ENCODE measurements at places on chromosomes 2 and 18.

- DNase-seq: no peak
Measured at GRCh38 chr2:16438613-16439321, 226.9 kb downstream of the CYRIA start.

GRCh38 chr18:5979971-5980457 is 84.7 kb upstream of the TMEM200C start:
- no peak for DNase-seq

GRCh38 chr2:60466161-60466702 is 87.2 kb downstream of the BCL11A start:
- no peak for DNase-seq

- peak; percentile 55 for DNase-seq
Measured at GRCh38 chr2:43341959-43342757, 115.8 kb upstream of the ZFP36L2 start.

DNA sequence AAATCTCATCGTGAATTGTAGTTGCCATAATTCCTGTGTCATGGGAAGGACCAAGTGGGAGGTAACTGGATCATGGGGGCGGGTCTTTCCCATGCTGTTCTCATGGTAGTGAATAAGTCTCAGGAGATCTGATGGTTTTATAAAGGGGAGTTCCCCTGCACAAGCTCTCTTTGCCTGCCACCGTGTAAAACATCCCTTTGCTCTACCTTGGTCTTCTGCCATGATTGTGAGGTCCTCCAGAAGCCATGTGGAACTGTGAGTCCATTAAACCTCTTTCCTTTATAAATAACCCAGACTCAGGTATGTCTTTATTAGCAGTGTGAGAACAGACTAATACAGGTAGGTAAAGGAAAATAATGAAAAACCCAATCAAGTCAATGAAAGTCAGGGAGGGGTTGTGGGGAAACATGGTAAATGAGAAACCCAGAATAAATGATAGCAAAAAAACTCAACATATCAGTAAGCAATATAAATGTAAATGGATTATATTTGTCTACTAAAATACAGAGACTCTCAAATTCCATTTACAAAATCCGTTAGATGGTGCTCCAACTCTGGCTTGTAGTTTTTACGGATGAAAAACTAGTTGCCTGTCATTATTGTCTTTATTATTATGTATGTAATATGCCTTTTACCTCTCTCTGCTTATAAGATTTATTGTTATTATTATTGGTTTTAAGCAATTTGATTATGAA is 98.9 kb upstream of the NDUFV2 start:
- no peak for DNase-seq

DNA sequence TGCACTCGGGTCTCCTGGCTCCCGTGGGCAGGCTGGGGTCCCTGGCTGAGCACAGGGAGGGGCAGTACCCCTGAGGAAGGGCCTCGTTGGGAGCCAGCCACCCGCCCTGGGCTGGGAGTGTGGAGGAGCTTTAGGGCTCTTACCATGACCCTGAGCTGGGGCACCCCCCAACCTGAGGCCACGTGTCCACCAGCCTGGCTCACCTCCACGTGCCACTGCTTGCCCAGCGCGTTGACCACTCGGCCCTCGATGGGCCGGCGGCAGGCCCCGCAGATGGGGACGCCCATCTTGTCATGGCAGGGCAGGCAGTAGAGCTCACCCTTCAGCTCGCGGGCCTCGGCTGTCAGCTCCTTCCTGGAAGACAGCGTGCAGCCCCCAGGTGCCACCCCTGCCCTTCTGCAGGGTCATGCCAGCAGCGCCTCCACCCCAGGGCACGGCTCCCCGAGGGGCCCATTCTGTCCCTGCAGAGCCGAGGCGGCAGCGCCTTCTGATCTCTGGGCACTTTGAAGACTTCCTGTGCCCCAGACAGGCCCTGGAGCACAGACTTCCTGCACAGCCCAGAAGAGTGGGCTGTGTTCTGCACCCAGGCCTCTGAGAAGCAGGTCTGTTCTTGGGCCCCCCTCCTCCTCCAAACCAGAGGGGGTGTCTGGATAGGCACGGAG is 4.0 kb upstream of the GPR17 start:
- no peak for DNase-seq

GRCh38 chr2:234204480-234204879 is 154.0 kb downstream of the SPP2 start:
- peak; percentile 87 for DNase-seq

DNA sequence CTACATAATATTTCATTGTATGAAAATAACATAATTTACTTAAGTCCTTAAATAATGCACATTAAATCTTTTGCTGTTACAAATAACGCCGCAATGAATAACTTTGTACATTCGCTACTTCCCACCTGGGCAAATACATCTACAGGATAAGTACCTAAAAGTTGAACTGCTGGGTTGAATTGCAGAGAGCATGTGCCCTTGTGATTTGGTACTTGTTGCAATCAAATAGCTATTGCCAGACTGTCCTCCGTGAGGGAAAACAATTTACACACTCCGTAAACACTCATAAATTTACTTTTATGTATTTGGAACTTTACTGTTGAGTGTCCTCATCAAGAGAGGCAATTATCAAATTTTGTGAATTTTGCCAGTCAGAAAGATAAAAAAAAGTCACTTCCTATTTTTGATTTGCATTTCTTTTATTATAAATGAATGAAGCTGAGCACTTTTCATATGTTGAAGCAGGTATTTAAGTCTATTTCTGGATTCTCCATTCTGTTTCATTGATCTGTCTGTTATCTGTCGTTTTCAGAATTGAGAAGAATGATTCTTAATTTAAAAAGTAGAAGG is 140.8 kb upstream of the SERTAD2 start:
- no peak for DNase-seq

DNA sequence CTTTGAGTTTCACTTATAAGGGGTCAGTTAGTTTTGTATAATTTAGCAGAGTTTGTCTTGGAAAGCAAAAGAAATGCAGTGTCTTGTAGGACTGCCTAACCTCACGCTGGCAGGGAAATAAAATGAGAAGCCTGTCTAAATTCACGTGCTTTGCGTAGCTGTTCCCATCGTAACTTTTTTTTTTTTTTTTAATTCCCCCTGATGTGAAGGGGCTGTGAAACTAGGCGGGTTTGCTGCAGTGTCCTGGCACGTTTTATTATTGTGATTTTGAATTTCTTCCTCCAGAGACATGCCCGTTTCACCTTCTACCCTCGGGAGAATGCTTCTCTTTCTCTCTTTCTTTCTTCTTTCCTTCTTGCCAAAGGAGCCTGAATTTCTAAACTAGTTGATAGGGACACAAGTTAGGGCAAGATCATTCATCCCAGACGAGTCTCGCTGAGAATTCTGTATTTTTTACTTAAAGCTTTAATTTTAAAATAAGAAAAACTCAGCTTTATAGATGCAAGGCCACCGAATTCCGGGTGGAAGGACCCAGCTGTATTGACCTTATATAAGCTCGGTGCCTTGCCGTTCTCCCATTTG is 2.3 kb downstream of the MEIS1 start:
- DNase-seq: no peak

GRCh38 chr18:9428301-9428706 is 47.0 kb upstream of the RALBP1 start:
- no peak for DNase-seq

DNA sequence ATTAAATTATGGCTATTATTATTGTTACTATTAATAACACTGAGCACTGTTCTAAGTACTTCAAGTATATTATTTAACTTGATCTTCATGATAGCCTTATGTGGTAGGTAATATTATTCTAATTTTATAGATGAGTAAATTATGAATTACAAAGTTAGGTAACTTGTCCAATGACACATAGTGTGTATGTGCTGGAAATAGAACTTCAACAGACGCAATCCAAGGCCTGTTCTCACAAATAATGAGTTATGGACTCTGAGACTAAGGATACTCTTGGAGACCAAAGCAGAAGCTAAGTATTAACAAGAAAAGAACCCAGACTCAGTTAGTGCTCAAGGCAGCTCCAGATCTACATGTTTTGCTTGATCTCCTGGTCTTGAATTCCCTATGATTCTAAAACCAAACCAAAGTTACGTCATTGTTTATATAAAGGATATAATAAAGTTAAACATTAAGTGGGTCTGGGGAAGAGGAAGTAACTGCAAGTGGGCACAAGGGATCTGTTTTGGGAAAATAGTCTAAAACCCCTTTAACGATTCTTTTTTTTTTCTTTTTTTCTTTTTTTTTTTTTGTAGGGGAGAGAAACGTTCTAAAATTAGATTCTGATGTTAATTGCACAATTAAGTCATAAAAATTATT is 211.3 kb downstream of the ERBB4 start:
- DNase-seq: peak; percentile 65

DNA sequence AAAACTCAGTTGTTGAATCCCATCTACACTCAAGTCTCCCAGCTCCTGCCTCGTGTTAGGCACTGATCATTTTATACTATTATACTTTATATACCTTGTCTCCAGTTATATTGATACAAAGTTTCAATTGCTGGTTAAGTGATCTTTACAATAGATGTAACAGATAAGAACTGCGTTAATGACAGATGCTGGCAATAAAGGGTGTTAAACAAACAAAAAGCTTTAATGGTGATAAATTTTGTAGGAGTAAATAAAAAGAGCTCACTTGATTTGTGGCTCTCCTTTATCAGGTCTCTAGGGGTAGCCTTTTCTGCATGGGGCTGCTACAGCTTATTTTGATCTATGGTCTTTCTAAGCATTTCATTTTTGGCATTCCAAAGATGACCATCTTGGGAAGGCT is 106.9 kb upstream of the GAREM1 start:
- DNase-seq: no peak

- no peak for DNase-seq
Measured at GRCh38 chr18:12765586-12765985, 62.7 kb downstream of the PSMG2 start.

DNA sequence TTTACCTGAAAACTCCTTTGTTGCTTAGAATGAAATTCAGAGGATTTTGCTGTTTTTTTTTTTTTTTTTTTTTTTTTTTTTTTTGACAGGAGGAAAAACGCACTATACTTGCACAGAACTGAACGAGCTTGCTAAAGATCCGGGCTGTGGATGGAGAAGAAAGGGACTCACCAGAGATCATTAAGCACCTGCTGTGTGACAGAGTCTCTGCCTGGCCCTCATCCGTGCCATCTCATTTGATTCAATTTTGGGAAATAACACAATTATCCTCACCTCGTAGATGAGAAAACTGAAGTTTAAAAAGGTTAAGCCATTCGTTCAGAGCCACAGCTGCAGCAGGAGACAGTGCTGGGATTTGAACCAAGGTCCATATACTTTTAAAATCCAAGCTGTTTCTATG is 775.4 kb upstream of the ID2 start:
- no peak for DNase-seq

- DNase-seq: no peak
Measured at GRCh38 chr18:59068276-59069071, 71.2 kb upstream of the SEC11C start.

DNA sequence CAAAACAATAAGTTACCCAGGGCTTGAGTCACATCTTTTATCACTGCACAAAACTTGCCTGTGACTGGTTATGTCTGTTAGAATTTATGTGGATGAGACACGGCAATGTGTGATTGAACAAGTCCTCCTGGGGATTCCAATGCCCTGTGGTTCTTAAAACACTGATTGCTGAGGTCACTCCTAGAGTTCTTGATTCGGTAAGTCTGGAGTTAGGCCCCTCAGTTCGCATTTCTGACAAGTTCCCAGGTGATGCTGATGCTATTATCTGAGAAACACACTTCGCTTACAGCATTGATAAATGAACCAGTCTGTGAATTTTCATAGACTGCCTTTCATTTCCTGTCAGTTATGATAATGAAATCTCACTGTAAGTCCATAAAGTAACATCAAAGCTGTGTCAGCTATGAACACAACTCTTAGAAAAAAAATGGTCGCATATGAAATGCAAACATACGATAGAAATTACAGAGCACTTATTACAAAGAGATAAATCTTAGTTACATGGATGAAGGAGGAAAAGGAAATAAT is 214.0 kb downstream of the DLGAP1 start:
- DNase-seq: no peak

DNA sequence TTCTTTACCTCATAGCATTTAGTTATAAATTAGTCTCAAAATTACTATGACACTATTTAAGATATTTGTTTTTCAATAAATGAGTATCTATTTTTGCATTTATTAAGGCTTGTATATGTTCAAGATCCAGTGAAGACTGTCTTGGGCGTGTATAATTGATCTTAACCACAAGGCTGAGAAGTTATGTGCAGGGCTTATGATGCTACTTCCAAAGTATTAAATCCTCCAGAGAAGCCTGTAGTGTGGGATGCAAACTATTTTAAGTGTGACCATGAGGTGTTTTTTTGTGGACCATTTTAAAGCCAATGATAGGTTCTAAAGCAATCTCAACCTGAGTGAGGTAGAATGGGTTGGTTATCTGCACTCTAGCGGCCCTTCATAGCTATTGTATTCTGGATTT is 219.9 kb downstream of the ZNF407 start:
- DNase-seq: no peak

- DNase-seq: peak; percentile 85
Measured at GRCh38 chr2:109351164-109351756, 222.3 kb downstream of the SH3RF3 start.

- DNase-seq: peak; percentile 29
Measured at GRCh38 chr18:13611601-13612195, 114.7 kb downstream of the FAM210A start.

DNA sequence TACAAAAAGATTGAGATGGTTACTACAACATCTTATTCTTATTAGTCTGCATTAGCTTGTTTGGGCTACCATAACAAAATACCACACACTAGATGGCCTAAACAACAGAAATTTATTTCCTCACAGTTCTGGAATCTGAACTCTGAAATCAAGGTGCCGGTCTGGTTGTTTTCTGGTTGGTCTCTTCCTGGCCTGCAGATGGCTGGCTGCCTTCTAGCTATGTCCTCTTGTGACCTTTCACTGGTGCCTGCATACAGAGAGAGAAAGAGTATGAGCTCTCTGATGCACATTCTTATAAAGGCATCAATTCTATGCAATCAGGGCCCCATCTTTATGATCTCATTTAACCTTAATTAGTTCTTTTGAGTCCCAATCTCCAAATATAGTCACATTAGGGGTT is 696.5 kb downstream of the TDRD15 start:
- DNase-seq: no peak

DNA sequence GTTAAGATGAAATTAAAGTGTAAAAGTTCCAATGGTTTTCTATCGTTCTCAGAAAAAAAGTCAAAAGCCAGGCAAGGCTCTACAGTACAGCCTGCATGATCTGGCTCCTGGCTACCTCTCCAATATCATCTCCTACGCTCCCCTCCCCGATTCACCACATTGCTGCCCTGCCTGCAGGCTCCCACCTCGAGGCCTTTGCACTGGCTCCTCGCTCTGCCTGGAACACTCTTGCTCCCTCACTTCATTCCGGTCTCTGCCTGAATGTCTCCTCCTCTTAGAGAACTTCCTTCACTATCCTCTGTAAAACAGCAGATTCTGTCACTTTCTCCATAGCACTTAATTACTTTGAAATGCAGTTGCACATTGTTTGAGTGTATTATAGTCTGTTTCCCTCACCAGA is 72.5 kb downstream of the KLF7 start:
- DNase-seq: no peak

- no peak for DNase-seq
Measured at GRCh38 chr2:153133716-153134115, 344.8 kb downstream of the RPRM start.

- DNase-seq: no peak
Measured at GRCh38 chr2:202208526-202208925, 29.9 kb downstream of the SUMO1 start.

Measured in kidney tubule cell (primary cell).